ENCODE measurements at places on chromosomes 13 and 19. TPM values are rescaled to one million over a fixed set of nuclear protein-coding genes. Genes with fewer than 3 reads are reported as not detected.

DNA sequence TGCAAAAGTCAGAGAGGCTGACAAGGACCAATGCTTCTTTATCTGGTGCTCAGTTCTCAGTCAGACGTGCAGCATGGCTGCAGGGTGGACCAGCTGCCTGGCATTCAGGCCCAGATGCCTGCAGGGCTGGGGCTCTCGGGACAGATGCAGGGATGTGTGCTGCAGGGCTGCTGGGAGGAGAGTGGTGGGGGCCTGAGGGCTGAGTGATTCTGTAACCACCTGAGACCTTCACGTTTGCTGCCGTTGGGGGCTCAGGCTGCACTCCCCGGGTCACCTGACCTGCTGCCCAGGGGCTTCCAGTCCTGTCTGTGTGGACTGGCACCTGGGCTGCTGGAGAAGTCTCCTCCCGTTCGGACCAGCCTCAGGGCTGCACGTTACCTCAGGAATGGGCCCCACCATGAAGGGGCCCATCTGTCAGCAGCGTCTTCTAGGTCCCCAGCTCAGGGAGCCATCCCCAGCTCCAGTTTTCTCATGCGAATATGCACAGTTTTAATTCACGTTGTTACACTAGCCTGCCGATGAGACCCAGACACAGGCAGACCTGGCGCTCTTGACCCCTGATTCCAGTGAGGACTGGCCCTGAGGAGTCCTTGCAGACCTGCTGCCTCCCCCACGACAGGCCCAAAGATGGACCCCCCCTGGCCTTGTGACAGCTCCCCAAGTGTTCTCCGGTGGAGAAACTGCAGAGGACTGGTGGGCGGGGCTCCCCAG lies 16.9 kb downstream of the KCTD15 start:
- no peaks in the 10 kb centered on the region for H3K4me1 ChIP-seq
- DNase-seq: peak; percentile 24
- H3K27ac ChIP-seq: peak overlapping the region; percentile 86
- H3K27me3 ChIP-seq: no peaks in the 10 kb centered on the region
- no peak overlapping the region for H3K4me3 ChIP-seq
- peaks cover 43% of the 10 kb centered on the region for H3K36me3 ChIP-seq

The GAMT gene
- 38.4 TPM for total RNA-seq

DNA sequence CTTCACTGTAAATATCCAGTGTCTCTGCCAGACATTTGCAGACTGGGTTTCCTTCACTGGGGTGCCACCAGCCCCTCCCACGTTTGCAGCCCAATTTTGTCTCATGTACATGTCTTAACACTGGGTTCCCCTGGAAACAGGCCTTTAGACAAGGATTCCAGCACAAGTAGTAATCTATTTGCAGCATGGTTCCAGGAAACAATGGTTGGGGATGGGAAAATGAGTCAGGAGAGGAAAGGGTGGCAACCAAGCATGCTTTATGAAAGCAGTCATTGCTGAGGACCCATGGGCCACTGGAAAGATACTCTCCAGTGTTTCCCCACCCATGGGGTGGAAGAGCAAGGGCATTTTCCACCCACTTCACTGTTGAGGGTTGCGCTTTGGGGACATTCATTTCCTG lies 53.6 kb upstream of the FARP1 start:
- H3K4me3 ChIP-seq: no peak overlapping the region
- H3K4me1 ChIP-seq: no peaks in the 10 kb centered on the region
- no peak for DNase-seq
- H3K36me3 ChIP-seq: no peaks in the 10 kb centered on the region

- DNase-seq: no peak
- peaks cover 3% of the 10 kb centered on the region for H3K4me1 ChIP-seq
- H3K36me3 ChIP-seq: no peaks in the 10 kb centered on the region
- no peak overlapping the region for H3K27ac ChIP-seq
Measured at GRCh38 chr13:43021926-43022670, 1.3 kb upstream of the DNAJC15 start.

- peaks cover 63% of the 10 kb centered on the region for H3K36me3 ChIP-seq
- H3K27ac ChIP-seq: no peak overlapping the region
- no peaks in the 10 kb centered on the region for H3K27me3 ChIP-seq
- no peak overlapping the region for H3K4me3 ChIP-seq
- DNase-seq: no peak
Measured at GRCh38 chr13:111304041-111304544, 16.3 kb upstream of the TEX29 start.

GRCh38 chr13:34156841-34157365 lies 339.0 kb downstream of the RFC3 start:
- no peaks in the 10 kb centered on the region for H3K36me3 ChIP-seq
- H3K4me3 ChIP-seq: no peak overlapping the region
- H3K27ac ChIP-seq: no peak overlapping the region
- peak; percentile 75 for DNase-seq
- peaks cover 28% of the 10 kb centered on the region for H3K4me1 ChIP-seq
- H3K27me3 ChIP-seq: no peaks in the 10 kb centered on the region

The ZNF568 gene
- 5.7 TPM for total RNA-seq

DNA sequence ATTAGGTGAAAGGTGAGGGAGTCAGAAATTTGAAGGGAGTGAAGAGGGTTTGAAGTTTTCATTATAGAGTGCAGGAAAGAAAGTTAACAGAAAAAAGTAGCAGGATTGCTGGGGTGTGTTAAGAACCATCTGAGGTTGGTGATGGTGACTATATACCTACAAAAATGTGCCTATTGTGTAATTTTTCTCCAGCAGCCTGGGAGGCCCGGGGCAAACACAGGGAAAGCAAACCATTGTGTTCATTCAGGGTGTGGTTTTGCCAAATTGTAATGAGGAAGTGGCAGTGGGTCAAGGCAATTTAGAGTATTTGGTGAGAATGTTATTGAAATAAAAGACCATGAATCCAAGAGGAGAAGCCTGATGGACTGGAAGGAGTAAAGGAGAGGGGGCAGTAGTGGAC lies 8.2 kb upstream of the SUCLA2 start:
- no peak overlapping the region for H3K4me3 ChIP-seq
- H3K27ac ChIP-seq: no peak overlapping the region
- no peak for DNase-seq
- no peaks in the 10 kb centered on the region for H3K27me3 ChIP-seq
- H3K36me3 ChIP-seq: peaks cover 7% of the 10 kb centered on the region
- H3K4me1 ChIP-seq: no peaks in the 10 kb centered on the region

DNA sequence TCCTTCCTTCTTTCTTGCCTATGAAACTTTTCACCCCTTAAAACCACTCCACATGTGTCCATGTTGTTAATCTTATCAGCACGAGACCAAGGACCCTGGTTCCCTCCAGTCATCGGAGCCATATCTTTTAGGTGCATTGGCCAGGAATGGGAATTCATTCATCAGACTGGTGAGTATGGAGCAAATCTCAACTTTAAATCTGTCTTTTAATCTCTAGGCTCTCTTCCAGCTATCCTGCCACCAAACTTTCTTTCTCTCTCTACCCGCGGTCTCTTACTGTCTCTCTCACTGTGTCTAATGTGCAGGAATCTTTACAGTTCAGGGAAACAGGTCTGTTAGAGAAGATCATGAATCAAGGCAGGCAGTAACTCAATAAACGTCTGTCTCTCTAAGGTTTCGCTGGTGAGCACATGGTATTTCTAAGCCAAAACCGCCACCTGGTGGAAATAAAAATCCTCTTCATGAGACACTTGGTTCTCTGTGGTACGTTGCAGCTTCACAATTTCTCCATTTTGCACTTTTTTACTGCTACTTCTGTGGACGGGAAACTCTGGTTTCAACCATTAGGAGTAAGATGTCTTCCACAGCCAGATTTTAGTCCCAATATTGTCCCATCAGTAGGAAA lies 16.1 kb downstream of the LGALS16 start:
- H3K27me3 ChIP-seq: no peaks in the 10 kb centered on the region
- no peak overlapping the region for H3K27ac ChIP-seq
- H3K36me3 ChIP-seq: no peaks in the 10 kb centered on the region
- peak; percentile 79 for DNase-seq
- H3K4me3 ChIP-seq: no peak overlapping the region
- H3K4me1 ChIP-seq: no peaks in the 10 kb centered on the region

- H3K4me3 ChIP-seq: no peak overlapping the region
- H3K27me3 ChIP-seq: no peaks in the 10 kb centered on the region
- peak; percentile 49 for DNase-seq
- H3K36me3 ChIP-seq: peaks cover 60% of the 10 kb centered on the region
Measured at GRCh38 chr19:3975637-3976087, 4.8 kb upstream of the DAPK3 start.

All from endodermal cell (in vitro differentiated cells).